ENCODE measurements at places on chromosomes 3 and 15.

GRCh38 chr15:62940755-62941361, 101.7 kb upstream of the TPM1 start:
- DNase-seq = peak; percentile 35

DNA sequence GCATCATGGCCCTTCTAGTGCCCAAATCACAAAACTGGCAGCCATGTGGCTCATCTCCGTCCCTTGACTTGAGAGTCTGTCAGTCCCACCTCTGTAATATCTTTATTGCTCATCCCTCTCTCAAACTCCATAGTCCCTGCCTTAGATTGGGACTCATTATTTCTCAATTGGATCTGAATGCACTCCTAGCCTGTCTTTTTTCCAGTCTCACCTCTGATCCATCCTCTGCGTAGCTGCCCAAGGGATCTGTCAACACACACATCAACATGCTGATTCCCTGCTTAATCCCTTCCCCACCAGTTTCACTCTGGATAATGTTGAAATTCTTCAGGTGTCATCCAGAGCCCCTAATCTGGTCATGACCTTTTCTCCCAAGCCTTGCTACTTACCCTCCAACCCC, 39.3 kb downstream of the NMNAT3 start:
- DNase-seq = no peak

- DNase-seq = no peak
These were observed 4.6 kb downstream of the AAGAB start for GRCh38 chr15:67249830-67250229.

GRCh38 chr3:100260081-100260684, 609 bp upstream of the TBC1D23 start:
- peak; percentile 62 for DNase-seq

DNA sequence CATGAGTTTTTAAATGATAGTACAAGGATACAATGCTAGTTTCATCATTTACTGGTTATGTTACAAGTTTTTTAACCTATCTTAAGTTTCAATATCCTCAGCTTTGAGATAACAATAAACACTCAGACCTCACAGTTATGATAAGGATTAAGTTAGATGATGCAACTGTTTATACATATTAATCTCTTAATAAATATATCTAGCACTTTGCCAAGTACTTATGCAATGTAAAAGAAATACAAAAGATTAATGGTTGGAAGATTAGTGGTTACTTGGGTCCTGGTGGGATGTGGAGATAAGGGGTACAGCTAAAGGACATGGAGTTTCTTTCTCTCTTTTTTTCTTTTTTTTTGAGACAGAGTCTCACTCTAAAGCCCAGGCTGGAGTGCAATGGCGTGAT, 12.0 kb downstream of the SPPL2A start:
- DNase-seq = no peak

DNA sequence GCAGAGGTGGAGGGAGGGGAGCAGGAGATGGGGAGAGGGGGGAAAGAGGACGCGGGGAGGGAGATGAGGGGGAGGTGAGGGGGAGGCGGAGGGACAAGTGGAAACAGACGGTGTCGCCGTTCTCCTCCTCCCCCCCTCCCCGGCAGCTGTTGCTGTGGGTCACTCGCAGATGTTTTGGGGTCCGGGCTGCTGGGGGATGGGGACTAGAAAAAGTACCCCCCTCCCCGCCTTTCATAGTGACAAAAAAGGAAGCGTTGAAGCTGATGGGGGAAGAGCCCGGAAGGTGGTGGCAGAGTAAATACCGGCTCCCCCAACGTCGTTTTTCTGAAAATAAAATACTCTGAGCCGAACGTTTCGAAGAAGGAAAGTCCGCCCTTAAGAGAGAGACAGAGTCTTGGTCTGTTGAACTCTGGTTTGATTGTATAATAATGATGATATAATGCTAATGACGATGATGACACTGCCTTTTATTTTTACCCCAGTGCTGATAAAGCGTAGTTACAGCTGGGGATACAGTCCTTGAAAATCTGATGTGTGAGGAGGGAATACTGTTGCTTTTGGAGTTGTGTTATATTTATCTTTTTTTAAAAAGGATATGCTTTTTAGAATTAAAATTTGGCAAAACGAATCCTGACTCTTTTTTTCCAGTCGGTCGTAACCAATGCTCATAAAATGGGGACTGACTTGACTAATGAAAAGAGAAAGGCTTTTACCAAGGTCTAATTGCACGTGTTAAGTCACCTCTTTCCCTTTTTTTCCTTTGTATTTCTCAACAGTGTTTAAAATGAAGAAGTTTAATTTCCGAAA, 993 bp downstream of the STXBP5L start:
- DNase-seq = peak; percentile 91

- DNase-seq = peak; percentile 46
These were observed 31.8 kb downstream of the CCNL1 start for GRCh38 chr3:157127831-157128767.

DNA sequence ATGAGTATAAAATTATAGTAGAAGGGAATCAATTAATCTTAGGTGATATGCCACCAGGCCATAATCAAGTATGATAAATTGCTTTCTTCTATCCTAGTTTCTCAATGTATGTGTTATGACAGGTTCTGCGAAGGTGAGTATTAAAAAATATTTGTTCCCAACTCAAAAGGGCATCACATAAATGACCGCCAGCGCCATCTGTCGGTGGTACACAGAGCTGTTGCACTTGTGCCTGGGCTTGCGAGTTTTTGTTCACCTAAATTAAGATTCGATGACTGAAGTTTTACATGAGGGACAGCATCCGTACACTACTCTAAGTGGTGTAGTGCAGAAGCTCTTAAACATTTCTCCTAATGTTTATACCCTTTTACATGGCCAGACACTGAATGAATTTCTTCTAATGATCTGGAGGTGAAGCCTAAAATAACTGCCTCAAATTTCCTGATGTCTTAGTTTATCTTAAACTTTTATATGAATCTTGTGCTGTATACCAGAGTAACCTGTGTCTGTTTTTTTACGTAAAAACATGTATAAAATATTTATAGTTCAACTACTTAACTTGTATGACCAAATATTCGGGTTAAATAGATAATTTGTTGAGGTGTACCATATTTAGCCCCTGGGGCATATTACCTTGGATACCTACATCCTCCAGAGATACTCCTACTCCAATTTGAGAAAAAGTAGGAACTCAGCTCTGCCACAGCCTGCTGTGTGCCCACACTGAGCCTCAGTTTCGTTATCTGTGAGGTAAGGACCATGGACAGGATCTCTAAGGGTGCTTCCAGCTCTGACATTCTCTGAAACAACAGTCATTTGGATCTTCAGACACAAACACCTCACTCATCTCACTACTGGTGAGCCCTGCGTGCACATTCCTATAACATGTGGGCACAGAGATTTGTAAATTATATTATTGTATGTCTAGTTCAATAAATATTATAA, 365.6 kb downstream of the MAGI1 start:
- DNase-seq = peak; percentile 17

All from NCI-H524 (cell line).